RWPE2 (cell line): ENCODE measurements at places on chromosomes 13 and 19.

- no peak for DNase-seq
- H3K27ac ChIP-seq = no peak overlapping the region
- H3K36me3 ChIP-seq = no peaks in the 10 kb centered on the region
- H3K4me1 ChIP-seq = no peaks in the 10 kb centered on the region
Measured at GRCh38 chr13:113765564-113765910, 6.5 kb downstream of the TMEM255B start.

DNA sequence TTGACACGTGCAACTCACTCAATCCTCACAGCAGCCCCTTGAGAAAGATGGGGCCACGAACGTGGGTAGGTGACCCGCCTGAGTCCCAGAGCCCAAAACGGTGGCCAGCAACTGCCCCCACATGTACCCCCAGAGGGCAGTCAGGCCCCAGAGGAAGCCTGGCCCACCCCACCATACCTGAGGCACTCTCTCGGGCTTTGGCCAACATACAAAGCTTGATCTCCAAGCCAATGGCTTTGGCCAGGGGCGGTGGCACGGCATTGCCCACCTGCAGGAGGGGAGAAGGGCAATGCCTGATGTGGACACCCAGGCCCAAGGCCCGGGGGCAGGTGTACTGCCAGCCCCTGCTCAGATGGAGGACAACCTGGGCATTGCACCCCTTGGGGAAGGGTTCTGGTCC is 14.3 kb upstream of the EIF3G start:
- no peak overlapping the region for H3K27ac ChIP-seq
- no peaks in the 10 kb centered on the region for H3K27me3 ChIP-seq
- H3K4me3 ChIP-seq = no peak overlapping the region
- H3K36me3 ChIP-seq = peaks cover 93% of the 10 kb centered on the region
- H3K4me1 ChIP-seq = peaks cover 5% of the 10 kb centered on the region

DNA sequence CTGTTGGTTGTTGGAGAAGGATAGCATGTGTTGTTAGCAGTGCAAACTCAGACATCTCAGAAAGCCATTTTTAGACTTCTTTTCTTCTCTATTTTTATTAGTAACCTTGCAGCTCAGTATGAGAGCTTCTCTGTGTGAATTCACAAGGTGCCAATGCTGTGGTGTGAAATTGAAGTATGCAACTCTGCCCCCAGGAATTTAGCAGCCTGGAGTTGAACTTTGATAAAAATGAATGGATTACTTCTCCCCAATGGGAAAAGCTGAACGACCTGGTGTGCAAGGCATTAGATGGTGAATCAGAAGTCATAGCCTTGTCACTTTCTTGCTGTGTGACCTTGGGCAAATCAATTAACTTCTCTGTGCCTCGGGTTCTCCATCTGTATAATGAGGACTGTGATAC is 512.3 kb upstream of the PCDH9 start:
- no peak overlapping the region for H3K4me3 ChIP-seq
- H3K27ac ChIP-seq = no peak overlapping the region
- no peaks in the 10 kb centered on the region; the same call in 1 of the 2 replicates for H3K36me3 ChIP-seq
- no peak for DNase-seq

GRCh38 chr13:107124129-107124718 is 556.3 kb upstream of the ARGLU1 start:
- H3K4me3 ChIP-seq = no peak overlapping the region
- no peak overlapping the region for H3K27ac ChIP-seq
- DNase-seq = no peak
- H3K4me1 ChIP-seq = no peaks in the 10 kb centered on the region
- no peaks in the 10 kb centered on the region for H3K36me3 ChIP-seq
- no peaks in the 10 kb centered on the region for H3K27me3 ChIP-seq

DNA sequence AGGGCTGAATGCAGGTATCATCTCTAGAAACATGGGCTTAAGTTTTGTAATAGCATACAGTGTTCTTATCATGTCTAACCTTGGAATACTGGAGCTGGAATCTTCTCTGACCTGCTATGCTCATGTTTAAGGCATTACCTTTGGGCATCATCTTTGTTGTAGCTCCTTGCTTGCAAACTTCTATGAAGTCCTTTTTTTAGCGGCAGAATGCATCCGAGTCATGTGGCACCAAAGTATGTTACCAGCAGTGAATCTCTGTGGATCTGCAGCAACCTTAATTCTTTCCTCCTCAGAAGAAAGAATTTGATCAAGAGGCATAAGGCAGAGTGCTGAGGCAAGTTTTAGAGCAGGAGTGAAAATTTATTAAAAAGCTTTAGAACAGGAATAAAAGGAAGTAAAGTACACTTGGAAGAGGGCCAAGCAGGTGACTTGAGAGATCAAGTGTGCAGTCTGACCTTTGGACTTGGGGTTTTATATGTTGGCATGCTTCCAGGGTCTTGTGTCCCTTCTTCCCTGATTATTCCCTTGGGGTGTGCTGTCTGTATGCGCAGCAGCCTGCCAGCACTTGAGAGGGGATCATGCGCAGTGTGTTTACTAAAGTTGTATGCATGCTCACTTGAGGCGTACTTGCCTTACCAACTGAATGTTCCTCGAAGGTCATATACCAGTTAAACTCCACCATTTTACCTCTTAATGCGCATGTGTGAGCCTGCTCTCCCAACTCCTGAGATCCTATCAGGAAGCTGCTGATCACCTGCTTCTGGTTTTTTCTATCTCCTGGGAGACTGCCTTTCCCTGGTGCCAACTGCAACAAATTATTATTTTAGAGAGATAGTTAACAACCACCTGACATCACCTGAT is 115.5 kb downstream of the LACC1 start:
- H3K4me1 ChIP-seq = no peaks in the 10 kb centered on the region
- DNase-seq = no peak
- no peaks in the 10 kb centered on the region for H3K36me3 ChIP-seq
- no peaks in the 10 kb centered on the region for H3K27me3 ChIP-seq
- no peak overlapping the region for H3K27ac ChIP-seq
- H3K4me3 ChIP-seq = no peak overlapping the region

GRCh38 chr13:112506046-112506445 is 81.9 kb downstream of the TUBGCP3 start:
- H3K27ac ChIP-seq = no peak overlapping the region
- no peak for DNase-seq
- H3K36me3 ChIP-seq = peaks cover 68% of the 10 kb centered on the region
- H3K27me3 ChIP-seq = no peaks in the 10 kb centered on the region
- no peaks in the 10 kb centered on the region for H3K4me1 ChIP-seq

- no peak overlapping the region for H3K27ac ChIP-seq
- peaks cover 25% of the 10 kb centered on the region for H3K27me3 ChIP-seq
- peak overlapping the region; percentile 67 for H3K4me3 ChIP-seq
- 0 out of 2 replicates have a peak, but pooled peaks cover 1% of the 10 kb centered on the region for H3K36me3 ChIP-seq
Measured at GRCh38 chr19:32676186-32676894, 692 bp downstream of the RGS9BP start.

- H3K4me1 ChIP-seq = no peaks in the 10 kb centered on the region
- no peak overlapping the region for H3K4me3 ChIP-seq
- no peak for DNase-seq
- H3K36me3 ChIP-seq = no peaks in the 10 kb centered on the region
- no peaks in the 10 kb centered on the region for H3K27me3 ChIP-seq
- H3K27ac ChIP-seq = no peak overlapping the region
Measured at GRCh38 chr13:37129866-37130265, 24.4 kb upstream of the CSNK1A1L start.

- no peaks in the 10 kb centered on the region for H3K27me3 ChIP-seq
- no peak for DNase-seq
- peaks cover 23% of the 10 kb centered on the region for H3K4me1 ChIP-seq
- H3K4me3 ChIP-seq = no peak overlapping the region
Measured at GRCh38 chr13:113904411-113904810, 40.5 kb upstream of the GAS6 start.

GRCh38 chr19:38193445-38193844 is 30.6 kb downstream of the DPF1 start:
- no peaks in the 10 kb centered on the region for H3K27me3 ChIP-seq
- peaks cover 36% of the 10 kb centered on the region for H3K36me3 ChIP-seq
- H3K4me1 ChIP-seq = no peaks in the 10 kb centered on the region
- DNase-seq = no peak

DNA sequence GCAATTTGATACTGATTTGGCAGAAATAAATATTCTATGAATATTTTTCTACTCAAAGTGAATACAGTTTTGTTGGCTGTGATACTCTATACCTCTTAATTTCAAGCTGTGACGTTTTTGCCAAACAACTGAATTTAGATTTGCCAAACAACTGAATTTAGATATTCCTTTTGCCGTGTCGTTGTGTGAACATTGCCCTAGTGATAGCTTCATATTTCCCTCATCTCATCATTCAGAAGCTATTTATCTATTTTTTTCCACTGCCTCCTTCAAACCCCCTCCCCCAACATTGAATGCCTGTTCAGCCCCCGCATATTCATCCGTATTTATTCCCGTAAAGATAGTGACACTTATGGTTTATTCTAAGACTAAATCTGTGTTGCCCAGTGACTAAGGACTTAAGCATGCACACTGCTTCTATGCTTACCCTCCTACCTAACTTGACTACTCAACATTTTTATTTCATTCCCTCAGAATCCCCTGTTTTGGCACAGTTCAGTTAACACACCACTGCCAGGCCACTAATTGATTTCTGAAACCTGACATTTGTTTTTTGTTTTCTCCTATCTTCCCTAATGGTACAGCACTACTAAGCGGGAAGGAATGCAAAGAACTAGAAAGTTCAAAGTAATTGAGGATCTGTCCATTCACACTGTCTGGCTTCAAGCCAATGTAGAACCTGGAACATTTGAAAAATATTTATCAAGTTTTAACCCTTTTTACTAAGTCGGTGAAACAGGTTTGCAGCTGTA is 2.8 kb upstream of the KLF5 start:
- peak overlapping the region; percentile 35 for H3K4me3 ChIP-seq
- H3K36me3 ChIP-seq = peaks cover 12% of the 10 kb centered on the region
- H3K27me3 ChIP-seq = no peaks in the 10 kb centered on the region
- H3K27ac ChIP-seq = peak overlapping the region; percentile 92

GRCh38 chr13:30053939-30054338 is 203.5 kb upstream of the UBL3 start:
- no peaks in the 10 kb centered on the region for H3K4me1 ChIP-seq
- no peak overlapping the region for H3K4me3 ChIP-seq
- no peak for DNase-seq
- no peak overlapping the region for H3K27ac ChIP-seq
- H3K27me3 ChIP-seq = no peaks in the 10 kb centered on the region

DNA sequence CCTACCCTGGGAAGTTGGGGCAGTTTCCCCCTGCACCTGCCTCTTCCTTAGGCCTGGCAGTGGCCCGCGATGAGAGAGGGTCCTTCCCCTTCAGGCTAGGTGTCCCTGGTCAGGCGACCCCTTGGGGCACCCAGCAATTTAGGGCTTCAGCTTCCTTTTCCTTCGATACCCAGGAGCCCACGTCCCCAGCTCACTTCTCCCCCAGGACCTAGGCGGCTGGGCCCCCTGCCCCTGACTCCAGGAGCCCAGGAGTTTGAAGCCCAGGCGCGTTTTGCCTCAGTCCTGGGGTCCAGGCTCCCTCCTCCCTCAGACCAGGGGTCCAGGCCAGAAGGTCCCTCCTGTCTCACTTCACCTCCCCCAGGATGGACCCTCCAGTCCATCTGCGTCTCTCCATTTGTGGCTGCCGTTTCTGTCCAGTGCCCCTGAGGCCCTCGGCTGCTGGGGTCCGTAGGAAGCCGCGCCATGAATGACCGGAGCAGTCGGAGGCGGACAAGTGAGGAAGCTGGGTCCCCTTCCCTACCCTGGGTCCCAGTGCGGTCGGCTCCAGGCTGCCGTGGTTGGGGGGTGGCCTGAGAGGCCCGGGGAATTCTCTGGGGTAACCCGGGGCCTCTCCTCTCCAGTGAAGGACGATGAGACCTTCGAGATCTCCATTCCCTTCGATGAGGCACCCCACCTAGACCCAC is 714 bp downstream of the CCDC106 start:
- no peaks in the 10 kb centered on the region for H3K27me3 ChIP-seq
- H3K36me3 ChIP-seq = peaks cover 17% of the 10 kb centered on the region
- no peak for DNase-seq
